ENCODE measurements at places on chromosomes 4 and X. TPM values are rescaled to one million over a fixed set of nuclear protein-coding genes. Genes with fewer than 3 reads are reported as not detected.

SOD3 gene
- total RNA-seq: 1.2 TPM

DNA sequence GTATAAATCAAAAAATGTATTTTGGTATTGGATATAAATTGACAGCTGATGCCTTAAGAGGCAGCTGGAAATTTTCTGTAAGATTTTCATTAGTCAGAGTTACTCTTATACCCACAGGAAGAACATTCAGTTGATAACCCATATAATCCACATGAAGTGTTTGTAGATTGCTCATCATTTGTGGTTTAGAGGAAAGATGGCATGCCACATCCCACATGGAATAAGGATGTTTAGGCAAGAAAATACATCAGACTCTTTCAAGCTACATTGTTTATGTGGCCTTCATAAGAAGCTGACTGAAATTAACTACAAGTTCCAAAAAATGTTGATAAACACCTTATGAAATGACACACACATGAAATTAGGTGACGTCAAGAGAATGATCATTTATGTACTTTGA lies 56.6 kb downstream of the AREG start:
- peak; percentile 90 for DNase-seq

DNA sequence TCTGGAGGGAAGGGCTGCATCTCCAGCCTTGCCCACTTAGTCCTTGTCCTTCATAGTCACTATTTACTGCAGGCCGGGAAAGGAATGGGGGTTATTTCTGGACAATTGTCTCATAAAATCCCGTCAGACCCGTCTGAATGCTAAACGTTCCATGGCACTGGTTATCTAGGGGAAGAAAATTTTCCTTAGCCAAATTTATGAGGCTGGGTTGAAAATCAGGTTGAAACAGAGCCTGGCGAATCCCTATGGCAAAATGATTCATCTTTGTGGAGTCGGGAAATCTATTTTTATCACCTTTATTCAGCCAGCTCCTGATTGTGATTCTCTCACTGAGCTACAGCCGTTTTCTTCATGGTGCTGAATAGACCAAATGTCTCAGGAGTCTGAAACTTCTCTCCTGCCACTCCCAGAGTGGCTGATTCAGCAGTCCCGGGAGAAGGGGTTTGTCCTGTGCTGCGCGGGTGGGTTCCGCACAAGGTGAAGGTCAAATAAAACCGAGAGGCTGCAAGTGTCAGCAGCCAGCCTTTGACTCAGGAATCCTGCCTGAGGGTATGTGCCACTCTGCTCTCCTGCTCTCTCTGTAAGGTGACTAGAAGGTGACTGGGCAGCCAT lies 1.0 kb downstream of the LIMCH1 start:
- DNase-seq: peak; percentile 41

DNA sequence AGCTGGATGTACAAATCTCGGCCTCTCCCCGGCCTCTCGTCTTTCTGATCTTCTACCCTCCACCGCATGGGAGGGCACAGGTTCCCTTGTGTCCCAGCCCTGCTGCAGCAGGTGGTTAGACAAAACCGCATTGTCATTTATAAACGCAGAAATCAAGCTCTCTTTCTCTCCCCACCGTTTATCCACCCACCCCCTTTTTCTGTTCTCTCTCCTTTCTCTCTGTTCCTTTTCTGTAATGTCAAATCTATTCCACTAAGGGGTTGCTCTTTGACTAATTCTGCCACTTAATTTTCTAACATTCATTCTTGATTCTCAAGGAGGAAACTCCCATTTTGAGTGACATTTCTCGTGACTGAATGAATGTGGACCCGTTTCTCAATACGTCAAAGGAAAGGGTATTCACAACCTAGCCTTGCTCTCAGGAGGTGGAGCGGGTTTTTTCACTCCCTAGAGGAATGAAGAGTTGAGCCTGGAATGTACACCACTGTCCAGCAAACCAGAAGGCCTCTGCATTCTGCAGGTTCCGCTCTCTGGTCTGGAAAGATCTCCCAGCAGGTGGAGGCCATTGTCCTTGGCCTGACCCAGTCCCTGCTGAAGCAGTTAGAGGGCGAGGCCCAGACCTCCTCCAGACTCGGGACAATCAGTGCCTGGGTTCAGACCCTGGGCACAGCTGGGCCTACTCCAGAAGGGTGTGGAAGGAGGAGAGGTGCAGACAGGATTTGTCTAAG lies 70.9 kb upstream of the ENPP6 start:
- no peak for DNase-seq

DNA sequence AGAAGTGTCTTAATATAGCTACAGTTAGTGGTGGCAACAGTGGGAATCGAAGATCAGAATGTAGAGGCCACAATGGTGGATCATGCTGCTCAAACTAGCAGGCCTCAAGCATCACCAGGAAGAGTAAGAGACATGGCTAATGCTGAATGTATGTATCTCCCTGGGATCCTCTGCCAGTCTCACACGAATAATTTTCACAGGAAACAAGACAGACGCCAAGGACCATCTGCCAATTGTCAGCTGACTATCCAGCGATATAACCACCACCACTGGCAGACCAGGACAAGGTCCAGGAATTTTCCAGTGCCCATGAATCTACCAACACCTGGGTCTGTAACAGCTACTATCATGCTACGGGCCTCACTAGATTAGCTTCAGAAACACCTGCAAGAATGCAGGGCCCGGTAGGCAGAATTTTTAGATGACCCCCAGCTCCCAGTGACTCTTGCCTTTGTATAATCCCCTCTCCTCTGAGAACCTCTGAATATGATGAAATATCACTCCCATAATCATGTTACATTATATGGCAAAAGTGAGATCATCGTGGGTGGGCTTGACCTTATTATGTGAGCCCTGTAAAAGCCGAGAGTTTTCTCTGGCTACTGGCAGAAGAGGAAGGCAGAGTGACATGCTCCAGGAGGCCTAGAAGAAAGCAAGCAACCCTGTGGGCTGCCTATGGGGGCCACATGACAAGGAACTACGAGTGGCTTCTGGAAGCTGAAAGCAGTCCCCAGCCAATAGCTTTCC lies 429.8 kb downstream of the BCOR start:
- peak; percentile 60 for DNase-seq

HTRA3 gene
- 7.8 TPM for total RNA-seq

DNA sequence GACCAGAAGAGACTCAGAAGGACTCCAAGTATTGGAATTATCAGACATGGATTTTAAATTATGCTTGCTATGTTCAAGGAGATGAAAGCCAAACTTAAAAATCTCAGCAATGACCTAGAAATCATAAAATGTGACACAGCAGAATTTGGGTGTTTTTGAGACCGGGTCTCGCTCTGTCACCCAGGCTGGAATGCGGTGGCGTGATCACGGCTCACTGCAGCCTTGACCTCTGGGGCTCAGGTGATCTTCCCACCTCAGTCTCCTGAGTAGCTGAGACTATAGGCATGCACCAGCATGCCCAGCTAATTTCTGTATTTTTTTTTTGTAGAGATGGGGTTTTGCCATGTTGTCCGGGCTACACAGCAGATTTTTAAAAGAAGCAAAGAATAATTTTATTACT lies 12.7 kb downstream of the TAB3 start:
- DNase-seq: no peak

TEC gene
- total RNA-seq: 3.8 TPM

PRRG1 gene
- total RNA-seq: 11.9 TPM

ARX gene
- total RNA-seq: not detected

DNA sequence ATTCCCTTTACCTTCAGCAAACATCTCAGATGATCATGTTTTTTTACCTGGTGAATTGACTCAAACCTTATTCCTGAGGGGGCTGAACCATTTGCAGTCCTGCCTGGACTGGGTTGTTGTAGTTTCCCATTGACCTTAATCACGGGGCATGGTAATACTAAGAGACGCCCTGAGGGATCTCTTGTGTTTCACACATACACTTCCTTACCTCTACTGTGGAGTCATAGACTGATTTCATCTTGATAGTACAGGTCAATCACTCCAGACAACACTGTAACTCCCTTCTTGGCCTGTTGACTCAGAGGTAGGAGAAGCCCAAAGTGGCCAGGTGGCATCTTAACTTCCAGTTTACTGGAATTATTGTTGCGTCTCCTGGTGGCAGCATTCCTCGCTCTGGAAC lies 1064.0 kb upstream of the PCDH10 start:
- no peak for DNase-seq

DNA sequence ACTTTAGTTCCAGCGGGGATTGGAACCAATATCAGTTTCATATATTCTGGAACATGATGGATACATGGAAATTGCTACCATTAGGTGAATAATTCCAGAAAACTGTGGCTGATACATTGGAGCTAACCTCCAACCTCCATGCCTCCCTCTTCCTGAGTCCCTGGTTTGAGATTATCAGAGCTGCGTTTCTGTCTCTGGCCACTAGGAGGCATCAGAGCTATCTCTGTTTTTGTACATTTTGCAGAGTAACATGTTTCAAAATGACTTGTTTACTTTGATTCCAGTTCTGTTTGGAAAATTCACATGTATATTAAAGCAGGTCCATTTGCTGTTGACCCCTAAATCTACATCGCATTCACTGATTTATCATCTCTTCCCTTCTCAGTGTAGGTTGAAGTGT lies 2.4 kb upstream of the RAB40AL start:
- DNase-seq: peak; percentile 24
